Heart right ventricle (tissue), 16 donors: ENCODE measurements at places on chromosomes 7 and 10. TPM values are rescaled to one million over a fixed set of nuclear protein-coding genes. Genes with fewer than 3 reads are reported as not detected.

GRCh38 chr7:45150199-45150598 is 7.4 kb upstream of the RAMP3 start:
- no peak for DNase-seq

DNA sequence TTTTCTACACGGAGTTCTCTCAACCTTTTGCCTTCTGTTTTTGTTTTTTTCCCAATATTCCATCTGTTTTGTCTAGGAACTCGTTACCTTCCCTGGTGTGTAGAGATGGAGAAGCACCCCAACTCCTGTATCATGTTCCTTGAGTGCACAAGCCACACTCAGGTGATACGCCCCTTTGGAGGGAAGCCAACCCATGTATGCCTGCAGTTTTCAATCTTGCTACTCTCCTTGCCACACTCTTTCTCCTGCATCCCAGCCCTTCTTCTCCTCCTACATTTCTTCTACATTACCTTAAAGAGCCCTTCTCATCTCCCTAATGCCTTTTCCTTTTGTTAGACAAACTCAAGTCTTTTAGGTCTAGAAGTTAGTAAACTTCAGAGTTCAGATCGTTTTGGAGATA is 10.2 kb upstream of the SP4 start:
- no peak for DNase-seq

Gene CHCHD1
- 82.1 TPM for polyA plus RNA-seq

GRCh38 chr7:134505856-134506255 is 21.5 kb upstream of the AKR1B10 start:
- DNase-seq = no peak

GRCh38 chr10:11678074-11678793 is 63.9 kb upstream of the ECHDC3 start:
- DNase-seq = no peak

- no peak for DNase-seq
These were observed 310.6 kb downstream of the PARD3 start for GRCh38 chr10:34504534-34504933.

DNA sequence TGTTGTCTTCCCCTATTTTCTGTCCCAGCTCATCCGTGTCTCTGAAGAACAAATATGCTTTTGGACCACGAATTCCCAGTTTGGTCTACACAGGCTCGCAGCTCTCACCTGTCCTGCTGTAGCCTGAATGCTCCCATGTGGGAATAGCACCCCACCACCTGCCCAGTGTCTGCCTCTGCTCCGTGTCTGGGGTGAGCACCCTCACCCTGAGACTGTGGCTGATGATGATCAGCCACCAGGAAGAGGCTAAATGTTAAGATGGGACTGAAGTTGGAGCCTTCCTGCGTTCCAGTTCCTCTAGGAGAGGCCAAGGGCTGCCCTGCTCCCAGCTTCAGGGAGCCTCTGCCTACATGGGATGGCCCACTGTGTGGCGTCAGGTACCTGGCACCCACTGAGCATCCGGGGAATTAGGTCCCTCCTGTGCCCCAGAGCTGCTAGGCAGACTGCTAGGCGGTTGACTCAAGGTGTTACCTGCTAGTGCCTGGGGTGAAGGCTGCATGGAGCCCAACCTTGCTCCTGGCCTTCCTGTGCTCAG is 3.7 kb downstream of the PGAM2 start:
- no peak for DNase-seq

GRCh38 chr10:35882422-35883150 is 240.5 kb upstream of the FZD8 start:
- DNase-seq = no peak

DNA sequence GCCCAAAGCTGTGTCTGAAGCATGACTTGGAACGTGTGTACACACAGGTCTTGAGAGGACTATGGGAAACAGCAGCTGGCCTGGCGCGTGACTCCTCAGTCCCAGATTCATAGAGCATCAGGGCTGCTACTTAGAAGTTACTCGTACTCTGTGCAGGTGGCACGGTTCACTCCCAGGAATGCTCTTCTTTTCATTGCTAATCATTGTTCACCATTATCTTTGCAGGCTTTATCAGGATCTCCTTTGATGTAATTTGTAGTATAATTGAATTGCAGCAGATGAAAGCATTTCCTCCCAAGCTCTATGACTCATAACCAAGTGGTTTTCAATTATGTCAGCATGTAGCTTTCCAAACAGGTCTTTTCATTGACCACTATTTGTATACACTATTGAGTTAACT is 938.9 kb downstream of the NRG3 start:
- DNase-seq = no peak

DNA sequence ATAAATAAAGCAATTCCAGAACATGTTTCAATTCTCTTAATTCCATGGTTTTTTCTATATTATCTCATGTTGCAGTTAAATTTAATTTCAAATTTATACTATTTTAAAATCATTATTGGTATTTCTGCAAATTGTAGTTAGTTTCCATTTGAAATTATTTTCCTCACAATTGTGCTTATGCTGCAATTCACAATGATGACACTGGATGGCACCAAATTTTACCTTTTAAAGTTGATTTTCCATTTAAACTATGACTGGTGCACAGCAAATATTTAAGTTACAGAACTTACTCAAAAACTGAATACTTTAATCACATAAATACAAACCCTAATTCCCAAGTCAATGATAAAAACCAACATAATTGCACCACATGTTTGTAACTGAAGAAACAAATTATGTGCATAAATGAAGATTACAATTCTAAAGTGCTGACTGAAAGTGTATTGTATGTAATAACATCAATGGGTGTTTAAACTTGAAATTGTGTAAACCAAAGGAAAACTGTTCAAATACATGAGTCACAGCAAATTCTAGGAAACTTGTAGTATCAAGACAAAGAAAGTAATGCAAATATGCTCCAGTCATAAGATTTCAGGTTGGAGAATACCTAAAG is 75.3 kb upstream of the AASS start:
- no peak for DNase-seq

- no peak for DNase-seq
These were observed 101.0 kb downstream of the GSAP start for GRCh38 chr7:77315182-77315591.

GRCh38 chr10:11180228-11180627 is 162.6 kb downstream of the CELF2 start:
- no peak for DNase-seq

DNA sequence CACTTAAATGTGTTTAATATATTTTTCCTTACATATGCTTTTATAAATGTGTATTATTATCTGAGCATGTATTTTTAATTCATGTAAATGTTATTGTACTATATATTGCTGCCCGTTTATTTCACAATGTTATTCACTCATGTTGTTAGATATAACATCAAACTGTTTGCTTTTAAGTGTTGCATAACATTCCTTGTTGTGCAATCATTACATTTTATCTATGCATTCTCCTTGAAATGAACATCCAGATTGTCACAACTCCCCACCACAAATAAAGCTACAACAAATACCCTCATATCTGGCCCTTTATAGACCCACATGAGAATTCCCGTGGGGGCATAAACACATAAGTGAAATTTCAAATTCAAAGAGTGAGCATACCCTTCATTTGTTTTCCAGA is 264.2 kb downstream of the HPSE2 start:
- no peak for DNase-seq

DNA sequence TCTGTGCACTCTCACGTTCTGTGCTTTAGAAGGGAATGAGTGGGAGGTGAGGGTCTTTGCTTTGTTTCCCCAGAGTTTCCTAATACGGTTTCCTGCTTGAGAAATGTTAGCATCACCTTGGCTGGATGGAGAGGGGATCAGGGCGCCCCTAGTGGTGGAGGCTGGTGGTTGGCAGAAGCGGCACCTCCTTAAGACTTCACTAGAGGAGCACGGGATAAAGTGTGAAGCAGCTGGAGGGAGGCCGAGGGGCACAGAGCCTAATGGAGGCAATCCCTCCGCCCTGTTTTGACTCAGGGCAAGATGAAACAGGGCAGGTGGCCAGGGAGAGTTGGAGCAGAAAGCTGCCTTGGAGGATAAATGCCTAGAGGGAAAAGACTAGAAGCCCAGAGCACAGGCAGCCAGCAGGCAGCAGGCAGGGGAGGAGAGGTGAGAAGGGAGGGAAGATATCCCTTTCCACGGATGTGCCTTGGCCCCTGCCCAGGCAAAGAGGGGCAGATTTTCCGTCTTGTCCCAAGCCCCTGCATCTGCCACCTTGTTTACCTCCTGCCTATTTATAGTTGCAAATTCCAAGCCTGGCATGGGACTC is 56.0 kb upstream of the BTRC start:
- DNase-seq = peak; percentile 47

DNA sequence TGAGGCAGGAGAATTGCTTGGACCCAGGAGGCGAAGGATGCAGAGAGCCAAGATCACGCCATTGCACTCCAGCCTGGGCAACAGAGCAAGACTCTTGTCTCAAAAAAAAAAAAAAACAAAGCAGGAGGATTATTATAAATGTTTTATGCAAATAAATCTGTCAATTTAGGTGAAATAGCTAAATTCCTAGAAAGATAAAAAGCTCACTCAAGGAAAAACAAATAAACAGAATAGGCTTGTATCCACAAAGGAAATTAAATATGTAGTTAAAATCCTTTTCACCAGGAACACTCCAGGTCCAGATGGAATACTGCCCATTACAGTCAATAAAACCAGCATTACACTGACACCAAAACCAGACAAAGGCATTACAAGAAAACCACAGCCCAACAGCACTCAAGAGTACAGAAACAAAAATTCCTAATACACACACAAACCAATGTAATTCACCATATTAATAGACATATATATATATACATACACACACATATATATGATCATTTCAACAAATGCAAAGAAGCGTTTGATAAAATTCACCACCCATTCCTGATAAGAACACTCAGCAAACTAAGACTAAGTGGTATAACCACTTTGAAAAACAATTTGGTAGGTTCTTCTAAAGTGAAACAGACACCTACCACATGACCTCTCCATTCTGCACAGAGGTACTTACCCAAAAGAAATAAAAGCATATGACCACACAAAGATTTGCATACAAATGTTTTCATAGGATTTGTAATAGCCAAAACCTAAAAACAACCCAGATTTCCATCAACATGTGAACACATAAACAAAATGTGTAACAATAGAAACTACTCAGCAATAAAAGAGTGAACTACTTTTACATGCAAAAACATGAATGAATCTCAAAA is 38.8 kb downstream of the ABI1 start:
- no peak for DNase-seq

DNA sequence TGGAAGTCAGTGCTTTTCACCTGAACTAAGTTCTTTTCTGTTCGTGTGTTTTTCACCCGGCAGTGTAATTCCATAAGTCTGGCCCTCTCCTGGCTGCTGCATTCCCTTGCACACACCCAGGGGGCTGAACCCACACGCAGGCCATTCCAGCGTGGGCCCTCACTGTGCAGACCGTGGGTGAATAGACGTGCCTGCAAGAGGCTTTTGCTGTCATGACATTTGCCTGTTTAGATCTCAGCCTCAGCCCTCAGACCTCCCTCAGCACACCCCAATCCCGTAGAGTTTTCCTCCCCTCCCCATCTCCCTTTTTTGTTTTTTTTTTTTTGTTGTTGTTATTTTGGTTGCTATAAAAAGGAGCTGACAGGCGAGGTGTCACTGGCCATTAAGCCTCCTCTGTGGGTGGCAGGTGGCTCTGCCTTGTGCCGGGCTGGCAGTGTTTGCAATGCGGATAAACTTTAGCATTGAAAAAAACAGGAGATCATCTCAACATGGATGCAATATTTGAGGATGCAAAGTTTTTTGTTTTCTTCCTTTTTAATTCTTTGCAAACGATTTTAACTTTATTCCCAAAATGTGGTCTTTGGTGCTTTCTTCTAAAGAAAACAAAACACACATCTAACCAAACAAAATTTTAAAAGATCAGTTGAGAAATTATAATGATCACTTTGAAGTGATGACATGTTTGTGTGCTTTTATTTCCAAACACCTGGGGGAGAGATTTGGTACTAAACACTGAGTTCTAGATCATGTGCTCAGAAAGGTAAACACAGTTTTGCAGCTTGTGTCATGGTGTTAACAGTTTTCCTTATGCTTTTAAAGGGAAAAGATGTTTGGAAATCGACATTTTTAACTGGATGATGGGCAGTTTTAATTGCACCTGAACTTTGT is 58.8 kb downstream of the WDR37 start:
- DNase-seq = no peak

DNA sequence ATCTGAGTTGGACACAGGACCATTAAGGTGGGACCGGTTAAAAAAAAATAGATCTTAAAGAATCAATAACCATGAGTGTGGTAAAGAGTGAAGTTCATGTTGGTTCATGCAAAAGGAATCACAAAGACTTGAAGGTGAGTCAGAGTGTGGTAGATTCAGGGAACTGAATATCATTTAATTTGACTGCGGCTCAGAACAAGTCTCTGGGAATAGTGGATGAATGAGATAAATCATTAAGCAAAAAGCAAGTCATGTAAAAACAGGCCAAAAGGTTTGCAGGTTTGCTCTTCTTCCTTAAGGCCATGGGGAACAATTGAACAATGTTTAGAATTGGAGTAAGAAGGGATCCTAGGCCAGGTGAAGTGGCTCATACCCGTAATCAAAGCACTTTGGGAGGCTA is 385.8 kb downstream of the ETV1 start:
- no peak for DNase-seq

- DNase-seq = no peak
These were observed 69.6 kb downstream of the ATXN7L1 start for GRCh38 chr7:105806592-105807447.

DNA sequence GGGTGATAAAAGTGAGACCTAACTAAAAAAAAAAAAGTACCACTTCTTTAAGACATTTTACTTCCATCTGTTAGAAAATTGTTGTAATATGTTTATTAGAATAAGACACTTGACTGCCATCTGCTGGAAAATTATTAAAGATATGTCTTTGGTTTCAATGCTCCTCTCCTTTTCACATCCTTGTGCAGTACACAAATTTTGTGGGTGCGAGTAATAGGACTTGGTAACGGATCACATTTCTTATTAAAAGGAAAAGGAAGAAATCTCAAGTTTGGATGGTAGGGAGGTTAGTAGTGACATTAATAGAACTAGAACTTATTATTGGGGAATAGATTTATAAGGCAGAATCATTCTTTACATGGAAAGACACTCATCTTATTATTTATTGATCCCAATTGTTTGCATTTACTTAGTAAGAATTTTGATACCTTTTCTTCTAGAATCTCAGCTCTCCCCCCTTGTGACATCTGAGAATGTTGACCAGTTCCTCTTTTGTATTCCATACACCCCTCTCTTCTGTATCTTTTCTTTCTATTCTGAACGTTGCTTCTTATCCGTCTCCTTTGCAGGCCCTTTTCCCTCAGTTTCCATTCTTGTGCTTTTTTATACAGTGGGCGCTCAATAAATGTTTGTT is 43.0 kb upstream of the RPA3 start:
- DNase-seq = no peak

- DNase-seq = no peak
These were observed 76.5 kb downstream of the IMMP2L start for GRCh38 chr7:111485701-111486380.

DNA sequence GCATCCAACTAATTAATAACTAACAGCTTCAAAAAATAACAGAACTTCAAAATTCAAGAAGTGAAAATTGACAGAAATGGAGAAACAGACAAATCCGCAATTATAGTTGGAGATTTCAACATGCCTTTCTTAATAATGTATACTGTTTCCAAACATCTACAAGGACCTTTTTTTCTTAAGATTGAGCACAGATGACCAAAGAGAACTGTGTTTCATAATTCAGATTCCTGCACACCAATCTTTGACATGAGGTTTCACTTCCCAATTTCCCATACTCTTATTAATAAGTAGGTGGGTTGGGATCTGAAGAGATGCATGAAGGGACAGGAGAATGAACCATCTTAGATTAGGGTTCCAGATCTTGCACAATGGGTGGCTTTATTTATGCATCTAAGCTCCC is 24.9 kb upstream of the GIMAP7 start:
- DNase-seq = no peak
